ENCODE measurements at places on chromosomes 13 and 19.

DNA sequence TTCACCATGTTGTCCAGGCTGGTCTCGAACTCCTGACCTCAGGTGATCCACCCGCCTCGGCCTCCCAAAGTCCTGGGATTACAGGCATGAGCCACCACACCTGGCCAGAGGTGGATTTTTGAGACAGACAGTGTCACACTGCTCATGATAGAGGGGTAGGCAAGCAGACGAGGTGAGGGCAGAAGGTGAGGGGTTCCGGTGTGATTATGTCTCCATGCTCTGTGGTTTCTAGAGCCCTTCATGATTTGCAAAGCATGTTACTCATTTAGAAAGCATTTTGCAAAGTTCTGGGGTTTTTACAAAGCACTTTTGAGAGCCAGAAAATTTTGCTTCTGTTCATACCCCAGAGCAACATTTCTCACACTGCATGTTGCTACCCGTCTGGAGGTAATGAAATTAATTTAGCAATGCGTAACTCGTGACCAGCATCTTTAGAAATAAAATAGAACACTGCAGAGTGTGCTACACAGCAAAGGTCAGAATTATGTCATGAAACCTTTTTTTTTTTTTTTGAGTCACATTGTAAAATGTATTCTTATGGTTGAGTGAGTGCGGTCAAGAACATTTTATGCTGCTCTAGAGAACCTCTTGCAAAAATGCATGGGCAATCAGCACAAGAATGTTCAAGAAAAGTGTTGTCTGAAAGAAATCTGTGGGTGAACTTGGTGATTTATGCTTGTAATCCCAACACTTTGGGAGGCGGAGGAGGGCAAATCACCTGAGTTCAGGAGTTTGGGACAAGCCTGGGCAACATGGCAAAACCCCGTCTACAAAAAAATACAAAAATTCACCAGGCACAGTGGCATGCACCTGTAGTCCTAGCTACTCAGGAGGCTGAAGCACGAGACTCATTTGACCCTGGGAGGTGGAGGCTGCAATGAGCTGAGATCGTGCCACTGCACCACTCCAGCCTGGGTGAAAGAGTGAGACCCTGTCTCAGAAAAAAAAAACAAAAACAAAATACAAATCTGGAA is 58.0 kb downstream of the MAP4K1 start:
- no peak for DNase-seq

- DNase-seq: no peak
Observed at GRCh38 chr19:18481505-18482222, 40.2 kb downstream of the ELL start.

DNA sequence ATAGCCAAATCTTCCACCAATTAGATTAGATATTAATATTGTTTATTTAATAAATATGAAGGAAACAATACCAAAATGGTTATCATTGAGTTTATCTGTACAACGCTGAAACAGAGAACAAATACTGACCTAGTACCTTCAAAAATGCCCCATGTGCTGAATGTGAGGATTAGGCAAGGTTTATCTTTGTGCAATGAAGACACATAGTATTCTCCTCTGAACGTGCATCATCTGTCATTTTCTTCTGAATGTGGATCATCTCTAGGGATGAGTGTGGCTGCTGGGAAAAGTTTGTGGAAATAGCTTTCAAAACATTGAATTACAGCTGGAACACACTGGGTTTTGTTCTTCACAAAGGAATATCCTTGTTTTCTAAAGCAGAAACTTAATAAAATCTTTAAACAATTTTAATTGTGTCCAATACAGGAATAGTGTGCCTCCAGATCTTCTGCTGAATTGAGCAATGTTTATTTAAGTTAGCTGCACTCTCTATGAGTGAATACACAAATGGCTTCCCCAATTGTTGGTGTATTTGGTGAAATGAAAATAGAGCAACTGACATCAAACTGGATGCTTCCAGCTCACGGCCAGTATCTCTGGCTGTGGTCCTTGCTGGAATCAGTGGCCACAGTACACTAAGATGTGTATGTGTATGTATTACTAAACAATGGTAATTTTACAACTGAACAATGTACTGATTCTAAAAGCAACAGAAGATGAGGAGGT is 6.7 kb downstream of the COL4A1 start:
- DNase-seq: no peak

- no peak for DNase-seq
Observed at GRCh38 chr19:52451241-52451640, 2.1 kb upstream of the ZNF578 start.

- DNase-seq: no peak
Observed at GRCh38 chr19:17790059-17790780, 4.7 kb upstream of the B3GNT3 start.

DNA sequence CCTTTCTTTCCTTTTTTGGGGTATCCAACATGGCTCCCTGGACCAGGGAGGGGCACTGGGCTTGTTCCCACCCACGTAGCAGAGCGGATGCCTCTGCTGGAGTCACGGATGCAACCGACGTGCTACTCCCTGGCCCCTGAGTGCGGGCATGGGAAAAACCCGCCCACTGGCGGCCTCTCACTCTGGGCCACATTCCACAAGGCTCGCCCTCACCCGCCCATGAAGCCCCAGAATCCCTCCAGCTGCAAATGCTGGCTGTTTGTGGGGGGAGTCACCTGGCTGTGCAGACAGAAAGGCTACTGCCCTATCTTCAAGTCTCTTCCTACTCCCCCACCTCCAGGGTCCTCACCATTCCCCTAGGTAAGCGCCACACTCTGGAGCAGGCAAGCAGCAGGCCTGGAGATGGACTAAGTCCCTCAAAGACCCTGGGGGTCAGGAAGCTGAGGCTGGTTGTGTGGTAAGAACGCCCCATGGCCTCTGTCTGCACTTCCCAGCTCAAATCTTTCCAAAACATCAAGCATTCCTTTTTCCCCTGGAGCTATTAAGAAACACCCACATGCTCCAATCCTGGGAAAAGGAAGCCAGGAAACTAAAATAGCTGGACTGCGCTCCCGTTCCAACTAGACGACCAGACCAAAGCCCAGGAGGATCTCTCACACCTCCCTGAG is 17.9 kb upstream of the EPHX3 start:
- no peak for DNase-seq

- DNase-seq: no peak
Observed at GRCh38 chr19:1782521-1782920, 29.2 kb downstream of the ONECUT3 start.

- DNase-seq: no peak
Observed at GRCh38 chr19:2164020-2164998, 576 bp downstream of the DOT1L start.

DNA sequence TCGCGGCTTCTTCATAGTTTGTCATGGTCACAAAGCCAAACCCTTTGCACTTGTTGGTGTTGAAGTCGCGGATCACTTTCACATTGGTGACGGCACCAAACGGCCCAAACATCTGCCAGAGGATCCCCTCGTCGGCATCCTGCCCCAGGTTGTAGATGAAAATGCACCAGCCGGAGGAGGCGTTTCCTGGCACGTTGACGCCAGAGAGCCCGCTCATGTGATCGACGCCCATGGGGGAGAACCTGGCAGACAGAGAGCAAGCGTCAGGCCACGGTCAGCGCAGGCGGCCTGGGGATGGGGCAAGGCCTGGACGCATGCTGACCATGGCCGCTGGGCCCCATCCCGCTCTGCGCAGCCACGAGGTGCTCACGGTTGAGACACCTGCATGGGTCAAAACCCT is 20.1 kb upstream of the TIMM44 start:
- DNase-seq: no peak

- no peak for DNase-seq
Observed at GRCh38 chr13:32881074-32881776, 135.0 kb upstream of the KL start.

DNA sequence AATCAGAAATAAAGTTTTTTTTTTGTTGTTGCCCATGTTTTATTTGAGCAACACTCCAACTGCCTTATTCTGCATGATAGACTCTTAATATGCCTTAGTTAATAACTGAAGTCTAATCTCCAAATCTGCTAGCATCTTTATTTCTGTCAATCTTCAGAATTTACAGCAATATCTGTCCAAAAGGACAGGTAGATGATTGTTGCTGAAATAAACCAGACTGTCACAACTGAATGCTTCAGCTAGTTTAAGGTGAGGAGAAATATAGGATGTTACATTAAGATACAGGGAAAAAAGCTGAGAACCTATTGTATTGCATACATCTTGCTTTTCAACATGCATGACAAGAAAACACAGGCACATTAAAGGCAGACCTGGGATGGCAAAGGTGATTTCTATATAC is 204.3 kb downstream of the SLITRK1 start:
- no peak for DNase-seq

All from omental fat pad (tissue), 4 donors.